ENCODE measurements at places on chromosomes 2 and 18. TPM values are rescaled to one million over a fixed set of nuclear protein-coding genes. Genes with fewer than 3 reads are reported as not detected.

- DNase-seq: no peak
Observed at GRCh38 chr2:221060376-221060775, 511.7 kb downstream of the EPHA4 start.

- DNase-seq: no peak
Observed at GRCh38 chr2:186739739-186740138, 45.9 kb downstream of the FAM171B start.

- no peak for DNase-seq
Observed at GRCh38 chr18:65221736-65222135, 529.1 kb upstream of the CDH7 start.

DNA sequence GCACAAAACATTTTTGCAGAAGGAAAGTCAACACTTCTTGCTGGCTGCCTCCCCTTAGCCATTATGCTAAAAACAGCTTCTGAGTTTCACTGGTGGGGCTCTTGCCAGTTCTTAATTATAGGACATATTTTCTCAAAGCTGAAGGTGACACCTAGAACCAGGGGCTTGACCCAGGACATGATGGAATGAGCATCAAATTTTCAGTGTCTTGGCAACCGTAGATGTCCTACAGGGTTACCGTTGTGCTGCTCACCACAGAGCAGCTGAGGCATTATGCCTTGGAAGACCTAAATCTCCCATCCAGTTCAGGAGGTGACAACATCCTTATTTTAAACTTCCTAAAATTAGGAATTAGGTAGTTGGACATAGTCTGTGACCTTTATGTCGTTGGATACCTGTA lies 46.7 kb downstream of the TMEM185B start:
- DNase-seq: no peak

- no peak for DNase-seq
Observed at GRCh38 chr18:24031318-24031717, 16.8 kb downstream of the TTC39C start.

GRCh38 chr2:172698041-172698863 lies 37.4 kb upstream of the RAPGEF4 start:
- no peak for DNase-seq

Gene FEV
- not detected for total RNA-seq

DNA sequence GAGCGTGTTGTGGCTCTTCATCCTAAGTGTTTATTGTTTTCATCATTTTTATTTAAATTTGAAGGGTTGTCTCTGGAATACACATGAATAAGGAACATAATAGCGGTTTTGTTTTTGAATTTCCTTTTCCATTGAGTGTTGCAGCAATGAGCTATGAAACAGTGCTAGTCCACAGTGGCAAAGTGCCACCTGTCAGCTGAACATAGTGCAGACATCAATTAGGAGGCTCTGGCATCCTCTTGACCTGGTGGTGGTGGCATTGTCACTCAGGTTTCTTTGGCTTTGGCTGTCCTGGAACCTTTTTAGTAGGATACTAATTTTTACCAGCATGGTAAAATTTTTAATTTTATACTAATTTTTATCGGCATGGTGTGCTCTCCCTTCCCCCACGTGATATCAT lies 63.2 kb downstream of the UGGT1 start:
- no peak for DNase-seq

DNA sequence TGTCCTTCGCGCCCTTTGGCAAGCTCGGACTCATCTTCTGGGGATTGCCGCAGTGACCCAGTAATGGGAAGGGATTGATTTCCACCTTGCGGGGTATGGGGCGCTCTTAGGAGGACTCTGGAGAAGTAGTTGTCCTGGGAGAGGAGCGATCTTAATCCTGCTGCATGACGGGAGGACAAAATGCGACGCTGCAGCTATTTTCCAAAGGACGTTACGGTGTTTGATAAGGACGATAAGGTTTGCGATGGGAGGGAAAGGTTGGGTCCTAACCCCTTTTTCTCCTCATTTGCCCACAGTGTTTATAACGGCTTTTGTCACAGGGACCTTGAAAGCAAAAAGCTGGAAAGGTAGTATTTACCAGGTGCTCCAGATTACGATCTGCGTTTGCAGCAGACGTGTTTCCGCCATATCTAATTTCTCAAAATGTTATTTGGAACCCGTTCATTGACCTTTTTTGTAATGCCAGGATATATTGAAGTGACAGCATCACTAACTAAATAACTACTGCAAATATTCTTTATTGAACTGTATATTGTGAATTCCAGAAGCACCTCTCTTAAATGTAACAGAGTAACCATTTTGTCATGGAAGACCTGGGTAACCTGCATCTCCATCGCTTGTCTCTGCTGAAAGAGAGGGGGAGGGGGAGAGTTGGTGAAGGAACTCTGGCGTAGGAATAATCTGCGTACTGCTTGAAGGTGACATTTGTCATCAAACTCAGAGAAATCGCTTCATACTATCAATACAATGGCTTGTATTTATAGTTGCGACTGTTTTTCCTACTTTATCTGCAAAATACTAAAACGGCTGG lies 590 bp downstream of the MDH1 start:
- DNase-seq: no peak

GRCh38 chr2:207257251-207258250 lies 91.8 kb upstream of the KLF7 start:
- DNase-seq: no peak

Gene PLCD4
- total RNA-seq: 0.40 TPM

Gene UCN
- 0.40 TPM for total RNA-seq

Gene UGT1A8
- total RNA-seq: not detected

DNA sequence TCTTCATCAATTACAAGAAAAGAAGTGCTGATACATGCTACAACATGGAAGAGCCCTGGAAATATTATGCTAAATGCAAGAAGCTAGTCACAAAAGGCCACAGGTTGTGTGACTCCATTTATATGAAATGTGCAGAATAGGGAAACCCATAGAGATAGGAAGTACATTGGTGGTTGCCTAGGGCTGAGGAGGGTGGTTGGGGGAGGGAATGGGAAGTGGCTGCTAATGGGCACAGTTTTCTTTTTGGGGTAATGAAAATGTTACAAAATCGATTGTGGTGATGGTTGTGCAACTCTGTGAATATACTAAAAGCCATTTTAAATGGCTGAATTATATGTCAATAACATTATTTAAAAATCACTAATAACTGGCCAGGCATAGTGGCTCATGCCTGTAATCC lies 24.3 kb upstream of the RESP18 start:
- DNase-seq: no peak

- no peak for DNase-seq
Observed at GRCh38 chr18:32974421-32975162, 201.8 kb upstream of the KLHL14 start.

DNA sequence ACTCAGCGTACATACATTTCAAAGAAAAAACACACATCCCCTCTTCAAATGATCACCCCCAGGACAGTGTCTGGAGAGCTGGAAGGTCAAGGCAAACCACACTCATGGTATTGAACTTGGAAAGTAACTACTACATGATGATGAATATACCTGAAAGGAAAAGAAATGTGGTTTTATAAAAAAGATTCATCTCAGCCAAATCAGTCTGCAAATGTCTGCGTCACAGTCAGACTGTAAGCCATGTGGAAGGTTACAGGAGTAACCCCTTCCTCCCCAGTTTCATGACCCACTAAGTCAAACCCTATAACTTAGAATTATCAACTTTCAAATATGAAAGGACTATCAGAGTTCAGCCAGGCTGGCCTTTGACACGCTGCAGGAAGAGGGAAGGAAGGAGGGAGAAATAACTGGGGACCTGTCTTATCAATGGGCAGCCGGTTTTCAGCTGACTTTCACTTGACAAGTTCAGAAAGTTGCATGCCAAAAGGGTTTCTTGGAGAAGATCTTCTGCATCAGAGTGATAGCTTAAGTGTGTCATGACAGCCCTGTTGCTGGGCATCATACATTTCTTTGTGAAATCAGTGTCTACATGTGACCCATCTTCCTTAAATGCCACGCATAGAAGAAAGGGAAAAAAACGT lies 7.0 kb upstream of the BMP10 start:
- no peak for DNase-seq

- no peak for DNase-seq
Observed at GRCh38 chr2:120638450-120638849, 97.2 kb upstream of the GLI2 start.

Gene NCKAP5
- total RNA-seq: under 0.01 TPM

GRCh38 chr2:186575856-186576255 lies 14.0 kb upstream of the ITGAV start:
- DNase-seq: peak; percentile 39

DNA sequence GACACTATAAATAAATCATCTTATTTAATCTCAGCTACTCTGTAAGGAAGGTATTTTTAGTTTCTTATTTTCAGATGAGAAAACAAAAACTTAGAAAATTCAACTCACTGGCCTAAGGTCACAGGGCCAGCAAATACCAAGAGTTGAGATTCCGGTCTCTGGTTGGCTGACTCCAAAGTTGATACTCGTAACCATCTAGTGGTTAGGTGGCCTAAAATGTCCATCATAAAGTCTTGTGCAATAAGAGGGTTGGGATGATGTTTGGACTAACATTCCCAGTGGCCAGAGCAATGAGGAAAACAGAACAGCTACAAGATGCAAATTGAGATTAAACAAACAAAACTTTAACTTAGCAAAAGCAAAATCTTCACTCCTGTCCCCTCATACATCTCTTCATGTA lies 360.3 kb downstream of the FIGN start:
- DNase-seq: no peak

Data from lung microvascular endothelial cell (primary cell).